ENCODE measurements at places on chromosomes 13 and 19. TPM values are rescaled to one million over a fixed set of nuclear protein-coding genes. Genes with fewer than 3 reads are reported as not detected.

Gene KLHL1
- total RNA-seq, result not detected

Gene LIPE
- total RNA-seq, result 14.5 TPM

Gene GARIN5A
- 0.22 TPM for total RNA-seq

Gene OLFM2
- total RNA-seq, result 3.9 TPM

Gene MUC16
- 0.05 TPM for total RNA-seq

Gene CYP2A7
- total RNA-seq, result not detected

Gene ENOX1
- total RNA-seq, result not detected

Gene ZNF93
- total RNA-seq, result 3.9 TPM

Gene SPACA6
- total RNA-seq, result 4.3 TPM

Gene PPP1R37
- 20.9 TPM for total RNA-seq

Gene ERICH6B
- total RNA-seq, result not detected

Gene CLEC17A
- total RNA-seq, result 0.34 TPM

Gene ZNF701
- total RNA-seq, result 14.9 TPM

Gene SLC25A23
- total RNA-seq, result 11.3 TPM

Gene ZNF442
- total RNA-seq, result 0.97 TPM

Gene ARRDC2
- 166 TPM for total RNA-seq

Gene DLL3
- total RNA-seq, result not detected

Gene SPACA4
- not detected for total RNA-seq

Gene ELAVL3
- 0.26 TPM for total RNA-seq

Gene PLIN5
- total RNA-seq, result not detected

Gene ECSIT
- total RNA-seq, result 23.9 TPM

Gene ICAM5
- 0.10 TPM for total RNA-seq

Gene KRTDAP
- total RNA-seq, result not detected

Gene NLRP9
- total RNA-seq, result not detected

Gene MYH14
- not detected for total RNA-seq

Gene LCP1
- 485 TPM for total RNA-seq
